ENCODE measurements at places on chromosomes 12 and 14.

DNA sequence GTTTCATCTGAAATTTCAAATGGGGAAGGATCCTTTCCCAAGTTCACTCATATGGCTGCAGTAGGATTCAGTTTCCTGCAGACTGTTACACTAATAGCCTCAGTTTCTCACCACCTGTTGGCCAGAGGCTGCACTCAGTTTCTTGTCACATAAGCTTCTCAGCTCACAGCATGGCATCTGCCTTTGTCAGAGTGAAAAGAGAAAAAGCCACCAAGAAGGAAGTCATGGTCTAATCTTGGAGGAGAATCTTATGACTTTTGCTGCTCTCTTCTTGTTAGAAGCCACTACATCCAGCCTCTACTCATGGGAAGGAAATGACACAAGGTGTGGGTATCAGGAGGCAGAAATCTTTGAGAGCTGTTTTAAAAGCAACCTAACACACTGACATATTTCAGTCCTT, 39.4 kb upstream of the BTG1 start:
- DNase-seq = no peak

- DNase-seq = peak; percentile 55
Observed at GRCh38 chr12:109393437-109394345, 46.0 kb downstream of the MYO1H start.

DNA sequence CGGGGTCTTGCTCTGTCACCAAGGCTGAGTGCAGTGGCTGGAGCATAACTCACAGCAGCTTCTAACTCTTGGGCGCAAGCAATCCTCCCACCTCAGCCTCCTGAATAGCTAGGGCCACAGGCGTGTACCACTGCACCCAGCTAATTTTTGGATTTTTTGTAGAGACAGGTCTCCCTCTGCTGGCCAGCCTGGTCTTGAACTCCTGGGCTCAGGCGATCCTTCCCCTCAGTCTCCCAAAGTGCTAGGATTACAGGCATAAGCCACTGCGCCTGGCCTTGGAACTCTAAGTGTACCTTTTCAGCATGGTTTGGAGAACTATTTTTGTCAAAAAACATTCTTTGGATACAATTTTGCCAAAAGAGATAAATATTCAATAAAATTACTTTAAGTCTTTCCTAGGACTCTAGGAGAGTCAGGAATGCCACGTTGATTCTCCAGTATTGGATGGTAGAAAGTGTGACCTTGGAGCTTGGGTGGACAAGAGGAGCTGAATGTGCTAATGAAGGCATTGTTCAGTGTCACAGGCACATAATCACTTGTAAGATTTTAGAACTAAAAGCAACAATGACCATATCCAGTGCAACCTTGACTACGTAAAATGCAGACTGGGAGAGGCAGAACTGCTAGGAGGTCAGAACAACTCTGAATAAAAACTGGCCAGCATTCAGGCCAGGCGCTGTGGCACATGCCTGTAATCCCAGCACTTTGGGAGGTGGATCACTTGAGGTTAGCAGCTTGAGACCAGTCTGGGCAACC, 2.8 kb downstream of the SRSF9 start:
- DNase-seq = no peak

DNA sequence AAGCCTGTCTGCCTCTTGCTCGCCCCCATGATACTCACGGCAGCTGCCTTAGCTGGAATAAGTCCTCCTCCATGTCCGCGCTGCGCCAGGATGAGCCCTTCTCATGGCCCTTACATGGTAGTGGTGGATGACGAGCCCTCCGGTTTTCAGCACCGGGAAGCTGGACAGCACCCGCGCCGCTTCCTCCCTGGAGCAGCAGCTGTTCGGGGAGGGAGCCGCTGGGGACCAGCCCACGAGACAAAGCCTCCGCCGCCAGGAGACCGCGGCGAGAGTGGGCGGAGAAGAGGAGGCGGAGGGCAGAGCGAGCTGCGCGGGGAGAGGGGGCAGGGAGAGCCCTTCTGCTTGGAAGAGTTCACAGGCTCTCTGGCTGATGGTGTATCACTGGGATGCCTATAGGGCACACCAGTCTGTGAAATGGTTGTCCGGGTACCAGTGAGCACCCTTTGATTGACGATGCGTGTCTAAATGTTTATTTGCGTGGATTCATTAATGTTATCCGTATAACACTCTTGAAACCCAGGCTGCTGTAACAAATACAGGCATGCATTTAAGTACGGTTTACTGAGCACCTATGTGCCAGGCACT, at the start of gene SVOP:
TSS of gene SVOP (minus strand) at position 273 of the 585 bp plus-strand sequence. CDS start at position 73, 200 bp downstream.
- peak; percentile 32 for DNase-seq

DNA sequence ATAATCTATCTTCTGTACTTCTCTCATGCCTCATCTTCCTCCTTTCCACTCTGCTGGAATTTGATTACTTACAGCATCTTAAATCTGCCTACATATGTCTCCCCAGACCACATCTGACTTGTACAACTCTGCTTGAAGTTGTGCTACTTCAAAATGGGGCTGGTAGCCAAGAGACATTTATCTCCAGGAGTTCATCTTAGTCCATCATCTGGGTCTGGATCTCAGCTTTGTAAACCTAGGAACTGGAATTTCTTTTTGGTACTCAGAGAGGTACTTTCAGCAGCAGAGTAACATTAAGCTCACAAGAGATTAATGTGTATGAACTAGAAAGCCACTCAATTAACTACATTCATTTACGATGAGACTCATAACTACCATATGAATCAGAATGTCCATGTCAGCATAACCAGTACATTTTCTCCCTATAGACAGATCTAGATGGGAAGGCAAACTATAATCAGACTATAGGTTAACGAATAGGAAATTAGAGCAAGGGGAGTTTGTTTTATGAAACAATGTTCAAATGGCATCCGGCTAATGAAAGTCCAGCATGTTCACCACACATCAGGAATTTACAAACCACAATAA, 178.8 kb downstream of the CEP128 start:
- no peak for DNase-seq

GRCh38 chr14:58313699-58314098, 15.3 kb downstream of the ARID4A start:
- no peak for DNase-seq

GRCh38 chr14:33349871-33350270, 411.2 kb downstream of the NPAS3 start:
- no peak for DNase-seq

DNA sequence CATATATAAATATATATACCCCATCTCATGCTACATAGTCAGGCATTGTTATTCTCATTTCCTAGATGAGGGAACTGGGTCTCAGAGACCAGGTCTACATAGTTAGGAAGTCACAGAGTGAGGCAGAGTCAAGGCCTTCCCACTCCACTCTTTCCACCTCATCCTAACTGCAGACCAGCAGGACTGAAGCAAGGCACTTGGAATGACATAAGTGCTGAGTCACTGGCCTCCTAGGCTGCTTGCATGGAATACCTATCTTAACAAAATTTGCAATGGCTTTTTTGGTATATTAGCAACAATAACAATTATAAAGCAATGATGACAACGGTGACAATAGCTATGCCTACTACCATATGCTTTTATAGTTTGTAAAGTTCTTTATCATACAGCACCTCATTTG, 5.4 kb upstream of the ANO4 start:
- no peak for DNase-seq

GRCh38 chr14:73630009-73630780, 14.6 kb upstream of the DNAL1 start:
- DNase-seq = no peak

DNA sequence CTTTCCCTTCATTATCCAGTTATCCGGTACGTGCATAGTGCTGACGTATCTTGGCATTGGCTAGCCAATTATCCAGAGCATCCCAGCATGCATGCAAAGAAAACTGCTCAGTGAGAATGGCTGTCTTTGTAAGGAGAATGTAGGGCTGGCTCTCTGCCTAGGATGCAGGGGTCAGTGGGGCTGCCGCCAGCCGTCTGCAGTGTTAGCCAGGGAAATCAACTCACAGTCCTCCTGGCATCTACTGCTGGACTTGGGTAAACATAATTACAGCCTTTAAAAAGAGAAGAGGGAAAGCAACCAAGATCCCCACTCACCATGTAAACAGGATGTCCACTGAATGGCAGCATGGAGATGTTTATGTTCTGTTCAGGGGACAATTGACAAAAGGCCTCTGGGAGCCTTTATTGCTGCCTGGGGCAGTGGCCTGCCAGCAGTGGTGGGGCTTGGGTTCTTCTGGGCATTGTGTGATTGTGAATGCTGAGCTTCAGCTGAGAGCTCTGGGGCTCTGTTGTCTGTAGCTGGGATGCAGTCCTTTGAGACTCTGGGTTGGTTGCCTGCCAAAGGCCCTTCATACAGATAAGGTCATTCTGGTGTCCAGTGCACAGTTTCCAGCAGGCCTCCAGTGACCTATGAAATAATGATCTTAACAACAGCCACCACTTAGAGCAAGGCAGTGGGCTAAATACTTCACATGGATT, 121.8 kb downstream of the TBC1D30 start:
- no peak for DNase-seq

DNA sequence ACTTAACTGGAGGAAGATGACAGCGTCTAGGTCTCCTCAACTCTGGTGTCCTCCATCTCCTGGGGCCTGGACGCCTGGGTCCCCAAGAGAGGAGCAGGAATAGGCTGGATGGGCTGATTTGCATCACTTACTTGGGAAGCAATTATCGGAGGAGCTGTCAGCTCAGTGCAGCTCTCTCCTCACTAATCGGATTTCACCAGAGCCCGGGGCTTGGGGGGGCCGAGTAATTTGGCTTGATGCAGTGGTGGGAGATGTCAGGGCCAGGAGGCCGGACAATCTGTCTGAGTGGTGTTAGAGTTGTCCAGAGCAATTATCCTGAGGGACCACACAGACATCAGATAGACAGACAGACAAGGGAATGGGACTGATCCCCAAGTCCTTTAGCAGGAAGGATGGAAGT, 4.6 kb upstream of the SMUG1 start:
- no peak for DNase-seq

DNA sequence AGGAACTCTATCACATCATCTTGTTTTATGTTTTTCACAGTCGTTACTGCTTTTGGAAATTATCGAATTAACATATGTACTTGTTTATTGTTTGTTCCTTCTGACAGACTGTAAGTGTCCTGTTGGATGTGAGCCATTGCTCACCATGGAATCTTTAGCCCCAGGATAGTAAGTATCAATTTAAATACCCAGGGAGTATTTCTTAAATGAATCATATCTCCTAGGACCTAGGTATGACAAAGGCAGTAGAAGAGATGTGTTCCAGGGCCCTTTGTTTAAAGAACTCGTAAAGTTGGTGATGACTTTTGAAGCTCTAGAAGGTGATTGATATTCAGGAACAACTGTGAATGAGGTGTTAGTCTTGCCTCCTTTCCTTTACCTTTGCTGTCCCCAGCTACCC, 30.3 kb upstream of the STRAP start:
- no peak for DNase-seq

DNA sequence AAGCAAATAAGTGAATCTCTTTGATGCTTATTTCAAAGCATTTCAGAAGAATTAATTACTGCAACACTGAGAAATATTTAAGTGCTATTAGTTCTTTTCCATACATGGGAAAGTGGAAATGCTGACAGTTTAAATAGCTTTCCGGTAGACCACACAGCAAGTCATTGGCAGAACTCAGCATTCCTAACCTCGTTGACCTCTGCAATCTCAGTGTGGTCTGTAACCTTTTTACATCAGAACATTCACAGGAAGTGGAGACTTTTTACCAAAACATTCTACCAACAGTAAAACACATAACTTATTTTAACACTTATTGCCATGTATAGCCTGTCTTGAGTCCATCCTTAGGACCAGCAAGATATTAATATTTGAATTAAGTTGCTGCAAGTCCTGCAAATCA, 249.5 kb upstream of the DCN start:
- DNase-seq = no peak

GRCh38 chr12:94689002-94689645, 38.8 kb upstream of the TMCC3 start:
- DNase-seq = no peak

DNA sequence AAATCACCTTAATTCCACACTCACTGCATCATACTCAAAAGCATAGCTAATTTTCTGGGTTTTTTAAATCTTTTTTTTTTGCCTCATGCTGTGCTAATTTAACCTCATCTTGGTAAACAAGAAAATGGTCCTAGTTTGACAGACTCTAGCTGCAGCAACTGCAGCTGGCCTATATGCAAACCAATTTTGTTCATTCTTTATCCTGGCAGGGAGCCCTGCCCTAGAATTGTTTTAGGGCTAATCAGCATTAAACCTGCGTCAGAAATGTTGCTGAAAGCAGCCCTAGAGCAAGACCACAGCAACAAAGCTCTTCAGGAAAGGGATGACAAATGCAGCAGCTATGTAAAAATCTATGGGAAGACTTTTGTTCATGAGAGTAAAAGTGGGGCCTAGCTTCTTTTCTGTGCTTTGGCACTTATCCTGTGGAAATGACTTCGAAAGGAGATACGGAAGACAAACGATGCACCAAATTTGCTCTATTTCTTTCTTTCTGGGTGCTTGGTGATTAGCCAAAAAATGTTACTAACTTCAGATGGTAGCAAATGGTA, 72.2 kb downstream of the DENND5B start:
- DNase-seq = peak; percentile 97

DNA sequence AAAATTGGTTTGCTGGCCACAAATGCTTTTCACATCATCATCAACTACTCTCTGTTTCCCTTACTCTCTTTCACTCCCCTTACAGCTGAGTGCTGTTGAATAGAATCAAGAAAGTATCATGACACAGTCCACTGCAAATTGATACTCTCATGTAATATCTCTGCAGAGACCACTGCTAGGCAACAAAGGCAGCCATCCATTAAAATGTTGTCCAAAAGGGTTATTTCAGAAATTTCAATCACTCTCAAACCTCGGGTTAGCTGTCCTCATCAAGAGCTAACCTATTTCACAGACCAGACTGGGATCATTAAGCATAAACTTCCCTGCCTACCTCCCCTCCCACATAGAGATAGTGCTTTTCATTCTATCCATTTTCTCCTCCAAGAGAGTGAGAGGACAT, 186.7 kb downstream of the PLCZ1 start:
- no peak for DNase-seq

GRCh38 chr12:59733200-59733599, 137.4 kb downstream of the SLC16A7 start:
- no peak for DNase-seq

GRCh38 chr14:68970038-68970612, 9.0 kb downstream of the ACTN1 start:
- no peak for DNase-seq

DNA sequence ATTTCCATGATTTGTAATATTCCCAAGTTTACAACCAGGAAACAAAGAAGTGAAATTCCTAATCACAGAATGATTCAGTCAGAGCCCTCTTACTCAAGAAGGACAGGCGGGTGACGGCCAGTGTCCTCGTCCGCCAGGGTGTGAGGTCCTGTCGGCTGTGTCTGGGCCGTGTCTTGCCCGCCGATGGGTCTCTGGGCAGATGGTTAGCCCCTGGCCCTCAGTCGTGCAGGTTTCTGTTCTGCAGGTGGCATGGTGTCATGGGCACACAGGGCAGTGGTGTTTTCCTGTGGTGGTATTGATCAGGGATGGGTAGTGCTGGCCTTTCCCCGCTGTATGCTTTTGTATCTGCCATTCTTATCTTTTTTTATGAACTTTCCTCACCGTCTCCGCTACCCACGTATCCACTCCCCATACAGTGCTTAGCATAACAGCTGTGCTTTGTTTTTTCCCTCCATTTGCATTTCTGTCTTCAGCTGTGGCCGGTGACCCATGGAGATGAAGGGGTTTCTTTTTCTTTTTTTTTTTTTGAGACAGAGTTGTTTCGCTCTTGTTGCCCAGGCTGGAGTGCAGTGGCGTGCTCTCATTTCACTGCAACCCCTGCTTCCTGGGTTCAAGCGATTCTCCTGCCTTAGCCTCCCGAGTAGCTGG, 100.7 kb downstream of the TSPAN9 start:
- no peak for DNase-seq

GRCh38 chr12:65740873-65741600, 83.2 kb upstream of the HMGA2 start:
- DNase-seq = peak; percentile 58

Data from amniotic stem cell (primary cell).